ENCODE measurements at places on chromosomes 4 and X.

DNA sequence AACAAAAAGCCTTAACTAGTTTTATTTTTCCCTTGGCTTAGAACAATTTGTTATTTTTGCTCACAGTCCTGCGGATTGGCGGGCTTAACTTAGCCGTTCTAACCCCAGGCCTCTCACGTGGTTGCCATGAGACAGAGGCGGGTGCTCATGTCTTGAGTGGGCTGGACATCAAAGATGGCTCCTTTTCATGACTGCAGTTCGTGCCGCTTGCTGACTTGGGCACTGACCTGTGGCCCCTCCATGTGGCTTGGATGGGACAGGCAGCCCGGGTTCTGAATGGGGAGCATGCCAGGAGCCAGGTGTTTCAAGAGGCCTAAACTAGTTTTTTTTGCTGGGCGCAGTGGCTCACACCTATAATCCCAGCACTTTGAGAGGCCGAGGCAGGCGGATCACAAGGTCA is 40.7 kb downstream of the CDS1 start:
- no peak for DNase-seq

GRCh38 chr4:52187603-52188002 is 136.5 kb downstream of the SPATA18 start:
- no peak for DNase-seq

- DNase-seq: no peak
These were observed 618 bp downstream of the BEND4 start for GRCh38 chr4:42151568-42152506.

GRCh38 chrX:19745077-19745476 is 142.3 kb downstream of the SH3KBP1 start:
- DNase-seq: no peak

- no peak for DNase-seq
These were observed 49.1 kb upstream of the TBC1D9 start for GRCh38 chr4:140805293-140805692.

GRCh38 chr4:175745329-175745728 is 66.7 kb downstream of the GPM6A start:
- DNase-seq: no peak

DNA sequence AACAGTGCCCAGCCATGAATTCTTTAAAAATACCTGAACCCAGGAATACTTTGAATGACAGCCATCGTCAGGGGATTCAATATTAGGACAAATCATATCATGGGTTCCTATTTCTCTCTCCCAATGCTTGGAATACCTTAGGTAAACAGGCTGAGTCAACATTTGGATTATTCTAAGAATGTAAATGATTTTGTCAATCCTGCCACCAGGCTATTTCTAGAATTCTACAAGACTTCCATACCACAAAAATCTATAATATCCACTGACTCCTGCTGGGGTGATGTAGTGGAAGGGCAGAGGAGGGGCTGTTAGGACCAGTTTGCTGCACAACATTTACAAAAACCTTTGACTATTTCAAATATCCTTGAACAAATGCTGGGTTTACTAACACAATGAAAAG is 65.2 kb downstream of the IGFBP7 start:
- no peak for DNase-seq

DNA sequence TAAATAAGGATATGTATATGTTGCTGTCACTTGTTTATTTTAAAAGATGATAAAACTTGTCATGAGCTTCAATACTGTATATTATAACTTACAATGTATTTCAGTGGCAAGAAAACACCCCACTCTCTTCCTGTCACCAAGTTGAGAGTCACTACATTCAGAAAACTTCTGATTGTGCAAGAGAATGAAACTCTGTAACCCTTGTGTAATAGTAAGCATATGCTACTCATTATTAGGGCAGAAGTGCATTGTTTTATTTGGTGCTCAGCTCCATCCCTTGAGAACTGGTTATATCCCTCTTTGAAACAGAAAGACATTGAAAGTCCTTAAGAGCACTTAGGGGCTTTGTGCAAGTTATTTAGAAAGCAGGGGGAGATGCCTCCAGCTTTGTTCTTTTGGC is 594.5 kb downstream of the ARAP2 start:
- no peak for DNase-seq

DNA sequence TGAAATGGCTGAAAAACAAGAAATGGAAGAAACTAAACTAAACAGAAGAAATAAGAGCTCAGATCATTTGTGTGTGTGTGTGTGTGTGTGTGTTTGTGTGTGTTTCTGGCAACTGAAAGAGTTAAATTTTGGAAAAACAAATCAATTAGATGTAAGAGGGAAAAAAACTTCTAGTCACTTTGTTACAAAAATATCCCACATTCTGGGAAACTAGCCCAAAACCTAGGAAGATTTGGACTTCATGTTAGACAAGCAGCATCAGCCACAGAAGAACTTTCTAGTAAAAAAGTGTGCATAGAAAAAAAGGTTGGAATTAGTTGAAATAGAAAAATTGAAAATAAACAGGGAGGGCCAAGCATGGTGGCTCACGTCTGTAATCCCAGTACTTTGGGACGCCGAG is 111.6 kb upstream of the PRKG2 start:
- DNase-seq: no peak

GRCh38 chrX:129642641-129643040 is 12.1 kb downstream of the APLN start:
- DNase-seq: no peak

DNA sequence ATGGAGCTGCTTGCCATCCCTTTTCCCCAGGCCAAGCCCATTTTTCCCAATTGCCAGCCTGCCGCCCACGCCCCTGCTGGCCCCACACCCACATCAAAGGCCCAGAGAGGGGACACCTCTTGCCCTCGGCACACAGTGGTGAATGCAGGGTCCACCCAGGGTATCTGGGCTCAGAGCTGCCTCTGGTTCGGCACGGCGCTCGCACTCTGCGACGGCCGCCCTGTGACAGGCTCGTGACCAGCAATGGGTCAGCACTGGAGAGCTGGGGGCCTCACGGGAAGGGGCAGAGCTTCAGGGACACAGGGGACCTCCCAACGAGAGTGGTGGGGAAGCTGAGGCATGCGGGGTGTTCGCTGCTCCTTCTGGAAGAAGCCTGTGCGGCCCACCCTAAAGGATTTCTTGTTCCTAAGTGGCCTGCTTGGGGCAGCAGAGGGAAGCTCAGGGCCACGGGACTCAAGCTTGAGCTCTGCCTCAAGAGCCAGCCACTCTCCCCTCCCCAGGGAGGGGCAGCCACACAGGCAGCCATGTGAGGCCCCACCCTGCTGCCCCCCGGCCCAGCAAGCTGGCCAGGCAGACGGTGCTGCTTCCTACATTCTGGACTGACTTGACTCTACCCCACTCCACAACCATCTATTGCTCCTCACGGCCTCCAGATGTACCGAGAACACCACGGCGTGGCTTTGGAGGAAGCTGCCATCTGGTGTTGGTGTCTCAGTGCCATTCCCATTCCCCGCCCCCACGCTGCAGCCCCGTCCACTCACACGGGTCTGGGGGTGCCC is 73.7 kb downstream of the ABLIM2 start:
- no peak for DNase-seq

GRCh38 chrX:149720021-149720689 is 8.3 kb downstream of the MAGEA11 start:
- no peak for DNase-seq

DNA sequence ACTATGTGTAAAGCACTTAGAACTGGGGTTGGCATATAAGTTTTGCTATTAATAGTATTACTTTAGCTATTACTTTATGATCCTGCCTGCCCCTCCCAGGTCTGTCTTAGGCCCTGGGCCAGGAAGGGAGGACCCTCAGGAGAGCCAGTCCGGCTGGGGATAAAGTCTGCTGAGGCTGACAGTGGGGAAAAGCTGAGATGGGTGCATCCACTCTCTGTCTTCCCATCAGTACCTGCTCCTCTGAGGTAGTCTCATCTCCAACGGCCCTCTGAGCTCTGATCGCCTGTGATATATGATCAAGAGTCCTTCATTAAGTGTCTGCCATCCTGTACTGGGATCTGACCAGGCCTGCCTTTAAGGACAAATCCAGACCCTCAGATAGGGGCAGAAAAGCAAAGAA is 156.5 kb upstream of the PJA1 start:
- no peak for DNase-seq

GRCh38 chr4:27350161-27350560 is 489.5 kb downstream of the STIM2 start:
- no peak for DNase-seq

DNA sequence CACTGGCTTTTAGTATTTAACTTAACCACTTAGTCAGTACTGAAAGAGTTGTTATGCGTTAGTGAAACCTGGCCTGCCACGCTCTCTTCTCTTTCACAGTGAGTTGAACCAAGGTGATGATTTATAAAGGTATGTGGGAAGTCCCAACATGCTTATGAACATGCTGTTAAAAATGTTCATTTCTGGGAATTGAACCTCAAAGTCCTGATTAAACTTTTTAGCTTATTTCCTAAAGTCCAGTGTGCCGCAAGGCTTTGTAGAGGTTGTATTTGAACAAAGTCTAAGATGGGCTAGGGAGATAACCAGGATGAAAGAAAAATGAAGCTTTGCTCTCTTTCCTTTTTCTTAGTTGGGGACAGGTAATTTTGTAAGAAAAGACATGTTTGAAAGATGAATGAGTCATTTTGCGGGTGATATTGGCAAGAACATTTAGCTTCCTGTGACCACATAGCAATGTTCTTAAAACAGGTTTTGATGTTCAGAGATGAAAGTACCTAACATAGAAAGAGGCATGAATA is 270.3 kb downstream of the DTHD1 start:
- no peak for DNase-seq

- DNase-seq: no peak
These were observed 133.6 kb upstream of the RASGEF1B start for GRCh38 chr4:81605271-81605670.

DNA sequence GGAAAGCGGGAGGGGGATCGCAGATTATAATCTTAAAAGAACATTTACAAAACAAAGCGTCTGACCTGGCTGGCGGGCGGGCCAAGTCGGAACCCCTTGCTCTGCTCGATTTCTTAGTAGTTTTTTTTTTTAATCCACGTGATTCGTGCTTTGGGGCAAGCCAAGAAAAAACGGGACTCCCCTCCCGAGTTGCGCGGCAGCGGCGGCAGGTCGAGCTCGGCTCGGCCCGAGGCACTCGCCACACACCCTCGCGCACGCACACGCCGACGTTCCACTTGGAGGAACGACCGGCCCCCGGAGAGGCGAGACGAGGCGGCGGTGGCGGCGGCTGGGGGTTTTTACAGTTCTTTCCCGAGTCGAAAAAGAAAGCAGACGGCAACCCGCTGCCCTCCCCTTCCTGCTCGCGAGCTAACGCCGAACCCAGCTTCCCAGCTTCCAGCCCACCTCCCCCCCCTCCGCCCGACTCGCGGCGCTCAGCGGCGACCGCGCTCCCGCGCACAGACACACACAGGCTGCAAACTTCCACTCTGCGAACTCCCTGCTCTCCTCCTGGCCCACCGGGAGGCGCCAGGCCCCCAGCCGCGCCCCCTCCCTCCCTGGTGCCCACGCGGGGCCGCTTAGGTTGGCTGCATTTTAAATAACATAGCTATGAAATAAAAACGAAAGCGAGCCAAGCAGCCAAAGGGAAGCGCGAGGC is 1.2 kb downstream of the BCOR start:
- DNase-seq: no peak

DNA sequence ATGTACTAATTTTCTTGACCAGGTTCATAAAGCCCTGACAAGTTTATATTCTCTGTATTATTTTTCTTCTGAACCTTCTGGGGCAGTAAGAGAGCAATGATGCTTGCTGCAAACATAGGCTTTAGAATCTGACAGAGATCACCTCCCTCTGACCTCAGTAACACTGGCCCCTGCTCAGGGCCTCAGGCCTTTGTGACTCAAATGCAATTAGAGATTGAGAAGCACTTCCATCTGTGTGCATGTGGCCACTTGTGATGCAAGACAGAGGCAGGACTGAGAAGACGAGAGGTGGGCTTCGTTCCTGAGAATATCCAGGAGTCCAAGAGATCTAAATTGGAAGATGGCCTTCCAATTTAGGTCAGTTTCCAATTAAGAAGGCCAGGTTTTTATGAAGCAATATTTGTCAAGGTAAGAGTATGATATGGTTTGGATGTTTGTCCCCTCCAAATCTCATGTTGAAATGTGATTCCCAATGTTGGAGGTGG is 82.8 kb upstream of the VEGFC start:
- DNase-seq: no peak

- no peak for DNase-seq
These were observed 46.0 kb upstream of the SFRP2 start for GRCh38 chr4:153834901-153835300.

DNA sequence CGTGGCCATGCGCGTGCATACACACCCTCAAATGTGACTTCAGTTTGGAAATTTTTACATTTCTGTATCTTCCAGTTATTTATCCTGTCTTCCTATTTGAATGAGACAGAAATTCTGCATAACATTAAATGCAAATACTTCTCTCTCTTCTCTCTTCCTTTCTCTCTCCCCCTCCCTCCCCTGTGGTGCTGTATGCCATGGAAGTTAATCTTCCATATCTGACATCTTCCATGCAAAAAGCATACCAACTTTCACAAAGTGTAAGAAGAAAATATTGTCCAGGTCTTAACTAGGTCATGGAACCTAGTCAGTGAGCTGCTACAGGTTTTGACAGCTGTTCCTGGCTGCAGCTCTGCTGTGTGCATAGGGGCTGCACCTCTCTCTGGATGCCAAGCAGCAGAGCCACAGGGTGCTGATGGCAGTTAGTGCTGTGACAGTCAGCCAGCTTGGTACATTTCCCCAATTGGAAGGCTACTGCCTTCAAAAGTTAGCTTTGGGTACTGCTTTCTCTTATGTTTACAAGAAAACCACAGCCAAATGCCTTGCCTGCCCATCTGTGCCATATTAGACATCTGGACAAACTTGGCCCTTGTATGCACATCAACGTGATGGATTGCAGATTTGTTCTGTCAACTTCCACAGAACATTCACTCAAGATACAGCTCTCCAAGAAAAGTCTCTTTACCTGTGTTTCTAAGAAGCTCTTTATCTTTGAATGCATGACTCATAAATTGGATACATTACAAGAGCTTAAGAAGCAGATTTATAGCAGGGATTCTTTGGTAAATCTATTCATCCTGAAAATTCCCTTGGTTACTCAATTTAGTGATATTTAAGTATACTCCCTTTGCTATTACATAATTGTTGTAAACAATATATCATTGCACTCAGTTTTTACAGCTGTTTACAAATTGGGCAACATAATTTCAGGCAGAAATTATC is 623.8 kb downstream of the EPHA5 start:
- no peak for DNase-seq

DNA sequence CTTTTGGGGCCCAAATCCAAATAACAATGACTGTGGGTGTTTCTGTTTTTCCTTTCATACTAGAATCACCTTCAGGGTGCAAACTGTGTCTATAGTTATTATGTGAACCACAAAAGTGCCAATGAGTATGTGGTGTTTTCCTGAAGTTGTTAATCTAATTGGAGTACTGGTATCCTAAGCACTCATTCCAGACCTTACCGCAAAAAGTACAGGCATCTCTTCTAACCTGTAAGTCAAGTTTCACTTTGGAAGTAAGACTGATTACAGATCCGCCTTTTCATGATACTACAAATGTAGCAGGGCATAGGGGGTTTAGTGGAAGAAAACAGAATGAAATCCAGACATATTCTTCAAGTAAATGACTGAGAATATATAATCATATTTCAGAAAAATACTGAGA is 16.1 kb downstream of the COQ2 start:
- DNase-seq: no peak
